ENCODE measurements at places on chromosomes 3 and 15. TPM values are rescaled to one million over a fixed set of nuclear protein-coding genes. Genes with fewer than 3 reads are reported as not detected.

- DNase-seq, result no peak
These were observed 83.6 kb upstream of the SLC25A36 start for GRCh38 chr3:140857993-140858392.

DNA sequence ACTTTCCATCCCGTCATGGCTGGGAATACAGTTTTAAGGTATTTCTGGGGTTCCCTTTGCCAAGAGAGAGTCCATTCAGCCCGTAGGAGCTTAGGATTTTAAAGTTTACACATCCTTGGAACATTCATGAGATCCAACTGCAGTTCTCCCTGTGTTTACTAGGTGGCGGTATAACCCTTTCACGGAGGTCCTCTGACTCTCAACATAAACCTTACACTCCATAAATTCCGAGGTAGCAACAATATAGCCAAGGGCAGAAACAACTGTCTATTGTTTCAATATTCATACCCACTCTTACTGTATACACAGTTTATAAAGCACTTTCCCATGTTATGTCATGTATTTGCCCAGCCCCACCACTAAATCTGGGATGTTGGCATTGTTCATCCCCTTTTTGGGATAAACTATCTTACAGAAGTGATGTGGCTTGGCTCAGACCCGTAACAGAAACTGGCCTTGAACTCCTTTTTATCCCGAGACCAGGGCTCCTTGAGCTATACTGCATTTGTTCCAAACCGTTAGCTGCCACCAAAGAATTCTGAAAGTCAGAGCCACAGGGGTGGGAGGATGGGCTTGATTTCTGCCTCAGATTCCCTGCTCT, 69.2 kb upstream of the COL6A5 start:
- DNase-seq, result peak; percentile 18

GRCh38 chr15:94086341-94086740, 145.0 kb upstream of the MCTP2 start:
- no peak for DNase-seq

- no peak for DNase-seq
These were observed 45.0 kb downstream of the ZNF860 start for GRCh38 chr3:32026593-32026992.

DNA sequence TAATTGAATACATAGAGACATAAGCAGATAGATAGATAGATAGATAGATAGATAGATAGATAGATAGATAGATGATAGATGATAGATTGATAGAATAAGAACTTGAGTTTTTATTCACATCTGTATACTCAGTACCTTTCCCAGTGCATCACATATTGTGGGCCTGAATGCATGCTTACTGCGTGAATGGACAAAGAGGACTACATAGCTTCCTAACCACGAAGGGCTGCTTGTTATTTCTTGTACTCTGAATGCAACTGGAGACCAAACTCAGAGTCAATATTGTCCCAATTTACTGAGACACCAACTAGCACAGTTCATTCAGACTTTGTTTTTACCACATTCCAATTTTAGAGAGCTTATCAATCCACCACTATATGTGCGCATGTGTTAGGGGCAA, 422.9 kb upstream of the GRM7 start:
- no peak for DNase-seq

GRCh38 chr15:83129791-83130190, 22.3 kb downstream of the TM6SF1 start:
- DNase-seq, result no peak

DNA sequence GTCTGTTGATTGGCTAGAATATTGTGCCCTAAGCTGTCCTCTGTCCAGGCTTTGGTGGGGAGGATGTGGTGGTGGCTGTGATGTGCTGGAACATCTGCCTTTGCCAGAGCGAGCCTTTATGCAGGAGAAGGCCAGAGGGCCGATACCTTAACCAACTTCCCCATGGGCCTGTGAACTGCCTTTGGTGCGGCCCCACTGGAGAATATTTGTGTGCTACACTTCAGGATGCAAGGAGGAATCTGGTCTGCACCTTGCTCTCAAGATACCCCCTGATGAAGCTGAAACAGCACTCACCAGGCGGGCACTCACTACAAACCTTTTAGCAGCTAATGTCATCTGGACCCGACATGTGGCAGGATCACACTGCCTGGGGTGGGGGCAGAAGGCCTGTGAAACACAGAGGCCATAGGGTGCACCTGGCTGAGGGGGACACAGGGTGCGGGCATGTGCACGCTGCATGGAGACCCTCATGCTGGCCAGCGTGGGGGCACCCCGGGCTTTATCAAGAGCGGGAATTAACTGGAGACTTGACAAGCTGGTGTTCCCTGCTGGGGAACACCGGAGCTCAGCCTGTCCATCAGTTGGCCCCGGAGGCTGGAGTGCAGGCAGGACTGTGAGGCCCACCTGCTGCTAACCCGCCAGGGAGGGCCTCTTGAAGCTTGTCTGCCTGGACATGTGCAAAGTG, 16.4 kb downstream of the PRR23E start:
- DNase-seq, result no peak

DNA sequence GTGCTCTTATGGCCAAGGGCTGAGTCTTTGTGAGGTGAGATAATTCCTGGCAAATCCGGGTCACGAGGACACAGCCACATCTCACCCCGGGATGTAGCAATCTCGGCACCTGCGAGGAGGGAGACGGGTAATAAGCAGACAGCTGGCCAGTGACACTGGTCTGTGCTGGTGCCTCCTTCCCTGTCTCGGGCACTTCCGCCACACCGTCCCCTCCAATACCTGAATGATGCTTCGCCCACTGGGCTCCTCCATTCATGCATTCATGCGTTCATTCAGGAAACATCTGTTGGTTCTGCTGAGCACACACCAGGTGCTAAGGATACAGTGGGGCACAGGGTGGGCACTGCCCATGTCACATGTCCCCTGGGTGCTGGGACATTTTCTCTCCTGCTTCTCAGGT, 60.1 kb downstream of the ATP10A start:
- no peak for DNase-seq

DNA sequence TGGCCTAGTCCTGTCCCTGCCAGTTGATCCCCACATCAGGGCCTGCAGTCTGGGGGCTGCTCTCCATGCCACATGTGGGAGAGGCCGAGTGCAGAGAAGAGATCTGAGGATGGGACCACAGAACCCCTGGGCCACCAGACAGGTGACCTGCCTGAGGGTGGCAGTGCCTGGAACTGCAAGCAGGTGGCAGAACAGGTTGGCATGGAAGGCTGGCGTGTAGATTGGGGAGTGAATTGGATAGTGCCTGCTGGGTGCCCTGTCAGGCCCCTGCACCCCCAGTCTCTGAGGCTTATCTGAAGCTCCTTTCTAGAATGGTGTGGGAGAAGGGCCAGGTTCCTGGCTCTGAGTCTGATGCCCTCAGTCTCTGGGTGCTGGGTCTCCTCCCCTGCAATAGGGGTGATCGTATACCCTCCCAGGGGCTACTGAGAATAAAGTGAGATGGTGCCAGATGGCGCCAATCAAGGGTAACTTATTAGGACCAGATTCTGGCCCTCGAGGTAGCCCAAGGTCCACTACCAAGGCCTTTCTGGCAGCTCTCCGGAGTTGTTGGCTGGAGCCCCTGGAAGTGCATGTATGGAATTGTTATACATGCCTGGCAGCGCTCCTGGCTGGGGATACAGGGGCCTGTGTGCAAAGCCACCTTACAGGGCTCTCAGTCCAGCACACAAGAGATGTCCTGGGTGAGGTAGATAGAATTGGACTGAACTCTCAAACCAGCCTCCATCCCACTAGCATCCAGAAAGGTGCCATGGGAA, 15.7 kb downstream of the C3orf18 start:
- DNase-seq, result peak; percentile 23

DNA sequence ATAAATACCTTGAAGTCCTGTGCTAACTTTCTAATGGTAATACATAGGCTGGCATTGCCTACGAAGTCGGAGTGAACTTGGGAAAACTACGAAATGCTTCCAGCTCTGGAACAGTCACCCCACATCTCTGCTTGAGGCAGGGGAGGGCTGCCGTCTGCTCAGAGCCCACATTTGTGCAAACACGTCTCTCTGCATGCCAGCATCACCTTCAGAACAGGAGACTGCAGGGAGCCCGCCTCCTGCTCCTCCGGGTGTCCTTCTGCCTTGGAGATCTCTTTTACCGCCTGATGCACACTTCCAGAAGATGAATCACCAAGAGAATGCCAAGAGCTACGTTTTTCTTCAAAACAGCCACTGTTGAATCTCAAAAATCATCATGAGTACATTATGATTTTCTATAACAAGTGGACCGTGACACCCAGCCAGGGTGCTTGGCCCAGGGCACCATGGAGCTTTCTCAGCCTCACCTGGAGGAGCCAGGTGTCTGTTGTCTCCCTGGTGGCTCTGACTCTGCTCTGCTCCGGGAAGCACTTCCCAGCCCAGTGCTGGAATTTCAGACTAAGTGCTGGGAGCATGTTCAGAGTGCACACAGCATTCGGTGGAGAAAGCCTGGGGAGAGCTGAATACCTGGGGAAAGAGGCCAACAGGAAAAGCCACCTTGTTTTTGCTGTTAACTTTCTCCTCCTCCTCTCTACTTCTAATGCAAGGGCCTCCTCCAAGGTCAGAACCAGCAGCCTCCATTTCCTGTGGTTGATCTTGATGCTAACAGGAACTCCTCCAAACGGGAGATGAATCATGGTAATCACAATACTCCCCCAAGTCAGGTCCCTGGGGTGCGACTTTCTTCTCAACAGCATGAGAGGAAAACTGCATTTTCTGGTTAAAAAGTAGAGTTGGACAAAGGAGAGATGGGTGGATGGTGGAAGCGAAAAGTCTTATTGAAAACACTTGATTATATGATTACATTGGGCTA, 467.7 kb downstream of the GABRG3 start:
- DNase-seq, result no peak

DNA sequence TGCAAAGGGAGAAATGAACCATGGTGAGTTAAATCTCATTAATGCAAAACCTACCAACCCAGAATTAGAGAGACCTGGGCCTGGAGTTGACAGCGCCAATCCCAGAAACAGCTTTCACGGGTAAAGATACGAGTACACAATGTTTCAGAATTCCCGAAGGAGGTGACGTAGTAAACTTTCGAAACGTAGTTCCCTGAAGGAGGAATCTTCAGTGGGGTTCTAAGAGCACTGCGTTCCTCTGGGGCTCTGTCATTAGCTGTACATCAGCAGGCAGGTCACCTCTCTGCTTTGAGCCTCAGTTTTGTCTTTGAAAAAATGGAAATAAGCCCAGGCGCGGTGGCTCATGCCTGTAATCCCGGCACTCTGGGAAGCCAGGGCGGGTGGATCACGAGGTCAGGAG, 152.3 kb downstream of the XXYLT1 start:
- no peak for DNase-seq

GRCh38 chr3:127822041-127822681, at the start of gene MGLL:
MGLL (minus strand) TSS chr3:127822515; CDS start chr3:127822318, 197 bp downstream.
- DNase-seq, result no peak

- peak; percentile 89 for DNase-seq
These were observed 64.1 kb upstream of the HEG1 start for GRCh38 chr3:125119752-125120378.

KCNAB1 gene
- not detected for total RNA-seq

TMEM266 gene
- total RNA-seq, result 0.11 TPM

GADL1 gene
- not detected for total RNA-seq

OR5K2 gene
- not detected for total RNA-seq

FILIP1L gene
- 0.11 TPM for total RNA-seq

RHOV gene
- total RNA-seq, result 0.41 TPM
